Daoy (cell line): ENCODE measurements at places on chromosomes 4 and X. TPM values are rescaled to one million over a fixed set of nuclear protein-coding genes. Genes with fewer than 3 reads are reported as not detected.

The PALLD gene
- total RNA-seq: 36.4 and 50.0 TPM in 2 replicates

The XAGE3 gene
- total RNA-seq: not detected in 2 replicates

DNA sequence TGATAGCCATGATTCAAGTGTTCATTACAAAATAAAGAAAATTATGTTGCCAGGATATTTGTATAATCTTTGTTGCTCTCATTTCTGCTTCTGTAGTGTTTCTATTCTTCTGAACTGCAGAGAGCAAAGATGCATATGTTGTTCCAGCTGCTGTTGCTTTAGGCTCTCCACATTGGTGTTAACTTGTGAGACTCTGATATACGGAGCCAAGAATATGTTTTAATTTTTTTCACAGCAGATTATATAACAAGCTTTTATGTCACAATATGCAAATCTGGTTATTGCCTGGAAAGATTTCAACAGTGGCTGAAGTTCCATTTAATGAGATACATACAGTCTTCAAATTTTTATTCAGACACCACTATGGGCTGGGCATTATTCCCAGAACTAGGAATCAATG is 655.0 kb downstream of the GRXCR1 start:
- DNase-seq: no peak

The CYSLTR1 gene
- not detected in 2 replicates for total RNA-seq

The BMPR1B gene
- total RNA-seq: 1.7 and 2.0 TPM in 2 replicates
